Activated CD4-positive, alpha-beta T cell treated with anti-CD3 and anti-CD28 coated beads for 36 hours (primary cell): ENCODE measurements at places on chromosomes 2 and 18.
A peak's percentile ranks its signal among the peaks of the same experiment; 100 is the strongest.

DNA sequence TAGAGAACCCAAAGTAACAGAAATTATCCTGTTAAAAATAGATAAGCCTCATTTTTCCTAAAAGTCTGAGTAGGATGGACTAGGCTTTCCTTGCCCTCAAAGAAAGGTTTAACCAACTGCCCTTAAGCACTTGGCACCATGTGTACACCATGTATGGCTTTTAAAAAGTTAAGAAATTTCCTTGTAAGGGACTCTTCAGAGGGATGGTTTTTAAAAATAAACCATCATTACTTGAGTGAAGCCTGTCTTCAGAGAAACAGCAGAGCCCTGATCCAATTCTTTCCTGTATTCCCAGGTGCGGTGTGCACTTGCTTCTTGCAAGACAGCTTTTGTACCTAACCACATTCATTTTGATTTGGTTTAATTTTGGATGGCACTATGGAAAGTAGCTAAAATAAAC lies 1.1 kb upstream of the NEMP2 start:
- DNase-seq = no peak

GRCh38 chr2:22944143-22944542 lies 440.8 kb upstream of the KLHL29 start:
- no peak for DNase-seq

- no peak for DNase-seq
These were observed 57.9 kb downstream of the LIPG start for GRCh38 chr18:49619801-49620200.

DNA sequence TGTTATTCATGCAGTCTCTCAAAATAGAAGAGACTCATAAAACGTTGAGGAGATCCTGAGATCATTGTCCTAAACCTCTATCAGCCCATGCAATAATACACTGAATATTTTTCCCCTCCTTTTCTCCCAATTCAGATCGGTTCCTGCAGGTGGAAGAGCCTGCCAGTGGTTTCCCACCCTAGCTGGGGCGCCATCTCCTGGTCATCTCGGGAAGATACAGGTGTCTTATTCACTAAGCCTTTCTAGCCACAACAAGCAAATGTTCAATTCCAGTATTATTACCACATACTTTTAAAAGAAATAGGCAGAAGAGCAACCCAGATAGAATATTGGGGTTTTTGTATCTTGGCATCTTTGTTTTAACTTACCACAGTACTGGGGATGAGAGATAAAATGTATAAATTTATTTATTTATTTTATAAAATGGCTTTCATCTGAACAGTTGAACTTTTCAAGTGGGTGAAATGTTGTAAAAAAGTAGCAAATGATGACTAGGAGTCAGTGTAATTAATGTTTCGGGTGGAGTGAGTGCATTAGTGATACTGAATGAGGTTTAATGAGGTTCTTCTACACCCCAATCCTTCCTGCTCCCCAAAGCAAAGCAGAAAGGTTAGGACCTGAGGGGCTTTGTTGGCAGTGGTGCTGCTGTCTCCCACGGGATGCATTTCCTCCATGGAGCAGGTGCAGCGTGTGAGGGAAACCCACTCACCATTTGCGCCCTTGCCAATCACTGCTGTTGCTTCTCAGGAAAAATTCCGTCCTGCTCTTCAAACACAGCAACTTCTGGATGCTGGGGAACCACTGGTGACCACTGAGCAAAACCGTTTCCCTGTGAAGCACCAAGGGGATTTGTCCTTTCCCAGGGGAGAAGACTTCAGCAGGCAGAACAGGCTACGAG lies 147.1 kb upstream of the FHL2 start:
- DNase-seq = peak; percentile 86

- peak; percentile 89 for DNase-seq
These were observed 97.6 kb downstream of the NDUFA10 start for GRCh38 chr2:239927424-239927981.
